ENCODE measurements at places on chromosomes 5 and 9.

DNA sequence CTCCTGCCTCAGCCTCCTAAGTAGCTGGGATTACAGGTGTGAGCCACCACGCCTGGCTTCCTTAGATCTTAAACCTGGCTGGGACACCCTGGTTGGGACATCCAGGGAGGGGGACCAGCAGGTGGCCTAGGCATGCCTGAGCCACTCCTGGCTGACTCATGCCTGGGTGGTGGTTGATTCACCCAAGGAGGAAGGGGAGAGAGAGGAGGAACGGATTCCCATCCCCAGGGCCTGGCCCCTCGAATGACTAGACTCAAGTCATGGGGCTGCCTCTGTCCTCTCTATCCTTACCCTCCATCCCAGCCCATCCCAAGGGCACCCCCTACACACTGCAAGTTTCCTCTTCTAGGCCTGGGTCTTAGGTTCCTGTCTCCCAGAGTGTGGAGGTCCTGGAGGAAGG, 12.7 kb downstream of the EEIG1 start:
- no peak for DNase-seq

DNA sequence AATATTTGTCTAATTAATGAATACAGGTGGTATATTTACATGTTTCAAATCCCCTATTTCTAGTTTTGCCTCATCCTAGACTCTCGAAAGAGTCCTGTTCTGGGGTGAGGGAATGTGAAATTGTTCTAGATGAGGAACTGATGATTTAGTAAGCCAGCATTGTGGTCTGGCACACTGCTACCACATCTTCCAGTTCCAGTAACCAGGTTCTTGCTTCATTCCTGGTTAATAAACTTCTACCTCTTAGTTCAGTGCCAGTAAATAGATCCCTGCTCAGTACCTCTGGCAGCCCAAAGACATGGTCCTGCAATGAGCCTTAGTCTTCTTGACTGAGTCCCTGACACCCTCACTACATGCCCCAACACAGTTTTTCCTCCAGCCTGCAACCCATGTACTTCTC, 207.7 kb downstream of the SREK1 start:
- DNase-seq = no peak

DNA sequence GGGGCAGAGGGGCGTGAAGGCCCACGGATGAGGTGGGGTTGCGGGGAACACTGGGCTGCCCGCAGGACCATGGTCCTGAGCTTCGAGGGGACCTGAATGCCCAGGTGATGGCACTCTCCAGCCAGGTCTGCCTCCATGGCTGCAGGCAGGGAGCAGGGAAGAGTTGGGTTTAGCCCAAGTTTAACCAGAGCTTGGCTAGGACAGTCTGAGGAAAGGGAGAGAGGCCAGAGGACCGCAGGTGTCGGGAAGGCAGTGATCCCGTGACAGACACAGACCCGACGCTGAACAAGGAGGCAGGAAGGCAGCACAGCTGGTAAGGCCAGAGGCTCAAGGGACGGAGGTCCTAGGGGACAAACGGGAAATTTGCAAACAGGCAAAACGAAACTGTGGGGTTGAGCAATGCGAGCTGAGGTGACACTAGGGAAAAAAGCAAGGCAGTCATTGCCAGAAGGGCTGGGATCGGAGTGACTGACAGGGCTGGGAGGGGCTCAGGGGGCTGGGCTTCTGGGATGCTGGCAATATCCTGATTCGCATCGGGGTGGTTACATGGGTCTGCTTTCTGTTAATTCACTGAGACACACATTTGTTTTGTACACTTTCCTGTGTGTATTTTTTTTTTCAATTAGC, 25.0 kb downstream of the ARPC5L start:
- no peak for DNase-seq

DNA sequence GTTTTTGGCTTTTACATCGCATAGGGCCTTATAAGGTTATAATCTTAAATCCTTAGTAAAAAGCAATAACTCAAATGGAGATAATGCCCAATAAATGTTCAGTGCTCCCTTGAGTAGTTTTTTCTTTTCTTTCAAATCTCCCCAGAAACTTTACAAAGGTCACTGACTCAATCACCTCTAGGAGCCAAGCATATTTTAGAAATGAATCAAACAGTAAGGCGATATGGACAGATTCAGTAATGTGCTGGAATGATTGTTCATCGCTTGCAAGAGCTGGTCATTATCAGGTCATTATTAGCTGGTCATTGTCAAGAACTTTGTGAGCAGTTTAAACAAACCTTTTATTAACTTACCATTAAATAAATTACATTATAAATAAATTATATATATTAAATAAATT, 130.4 kb upstream of the SLIT3 start:
- DNase-seq = no peak

GRCh38 chr9:22143799-22144625, 134.9 kb upstream of the CDKN2B start:
- no peak for DNase-seq

DNA sequence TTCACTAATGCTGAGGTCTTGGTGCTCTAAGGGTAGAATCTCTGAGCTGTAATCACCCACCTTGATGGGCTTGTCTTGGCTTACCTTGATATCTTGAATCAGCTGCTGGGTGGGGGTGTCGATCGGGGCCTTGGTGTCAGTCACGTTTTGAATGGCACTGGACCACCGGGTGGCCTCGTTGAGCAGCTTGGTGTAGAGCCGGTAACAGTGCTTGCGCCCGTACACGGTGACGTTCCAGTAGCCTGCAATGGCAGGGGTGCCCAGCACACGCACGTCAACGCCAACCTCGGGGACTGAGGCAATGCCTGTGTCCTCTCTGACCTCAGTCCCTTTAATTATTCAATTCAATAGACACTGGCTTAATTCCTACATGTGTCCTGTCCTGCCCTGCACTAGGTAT, 63.1 kb upstream of the RETREG1 start:
- DNase-seq = no peak

GRCh38 chr9:130286781-130287428, 21.3 kb downstream of the HMCN2 start:
- DNase-seq = no peak

DNA sequence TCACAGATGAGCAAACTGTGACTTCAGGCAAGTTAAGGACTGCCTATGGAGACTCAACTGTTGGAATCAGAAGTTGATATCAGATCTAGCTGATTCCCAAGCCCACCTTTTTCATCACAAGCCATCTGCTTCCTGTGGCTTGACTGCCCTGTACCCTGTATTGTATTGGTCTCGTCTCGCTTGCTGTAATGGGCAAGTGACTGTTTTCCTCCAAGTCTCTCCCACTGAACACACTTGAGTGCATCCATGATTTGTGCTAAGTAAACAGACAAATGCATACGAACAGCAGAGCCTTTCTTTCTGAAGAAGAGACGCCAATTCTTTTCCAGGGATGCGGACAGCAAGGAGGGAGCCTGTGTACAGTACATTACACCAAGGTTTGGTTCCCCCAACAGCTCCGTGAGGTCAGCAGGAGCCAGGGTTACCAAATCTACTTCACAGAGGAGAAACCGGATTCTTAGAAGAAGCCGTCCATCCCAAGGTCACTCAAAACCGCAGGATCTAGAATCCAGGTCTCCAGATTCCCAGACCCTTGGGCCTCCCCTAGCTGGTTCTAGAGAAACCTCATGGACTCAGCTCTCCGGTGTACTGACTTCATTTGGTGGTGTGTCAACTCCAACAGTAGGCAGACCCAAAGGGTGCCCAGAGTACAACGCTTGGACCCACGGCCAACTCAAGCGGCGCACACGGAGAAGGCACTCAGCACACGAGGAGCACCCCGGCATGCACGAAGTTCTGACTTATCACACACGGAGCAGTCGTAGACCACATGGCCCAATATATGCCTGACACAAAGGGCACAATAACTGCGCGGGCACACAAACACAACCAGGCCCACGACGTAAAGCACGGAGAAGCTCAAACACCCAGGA, 1.1 kb downstream of the BAG1 start:
- no peak for DNase-seq

DNA sequence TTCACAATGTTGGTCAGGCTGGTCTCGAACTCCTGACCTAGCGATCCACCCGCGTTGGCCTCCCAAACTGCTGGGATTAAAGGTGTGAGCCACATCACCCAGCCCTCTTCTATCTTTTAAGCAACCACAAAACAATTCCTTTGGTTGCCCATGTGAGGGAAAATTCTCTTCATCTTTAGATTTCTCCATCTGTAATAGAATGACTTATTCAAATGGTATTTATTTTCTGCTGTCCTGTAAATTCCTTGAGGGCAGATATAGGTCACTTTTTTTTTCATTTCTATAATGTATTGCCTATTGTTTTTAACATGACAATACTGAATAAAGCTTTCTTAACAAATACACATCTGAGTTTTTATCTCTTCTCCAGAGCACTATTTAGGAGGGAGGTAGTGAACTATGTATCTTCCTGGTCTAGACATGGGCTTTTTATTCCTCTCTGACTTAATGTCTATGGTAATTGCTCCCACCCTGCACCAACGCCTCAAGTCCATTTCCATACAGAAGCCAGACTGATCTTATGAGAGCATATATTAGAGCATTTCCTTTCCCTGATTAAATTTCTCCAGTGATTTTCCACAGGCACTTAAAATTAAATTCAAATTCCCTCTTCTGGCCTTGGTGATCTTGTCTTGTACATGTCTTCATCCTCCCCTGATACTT, 595.6 kb downstream of the CAAP1 start:
- no peak for DNase-seq

DNA sequence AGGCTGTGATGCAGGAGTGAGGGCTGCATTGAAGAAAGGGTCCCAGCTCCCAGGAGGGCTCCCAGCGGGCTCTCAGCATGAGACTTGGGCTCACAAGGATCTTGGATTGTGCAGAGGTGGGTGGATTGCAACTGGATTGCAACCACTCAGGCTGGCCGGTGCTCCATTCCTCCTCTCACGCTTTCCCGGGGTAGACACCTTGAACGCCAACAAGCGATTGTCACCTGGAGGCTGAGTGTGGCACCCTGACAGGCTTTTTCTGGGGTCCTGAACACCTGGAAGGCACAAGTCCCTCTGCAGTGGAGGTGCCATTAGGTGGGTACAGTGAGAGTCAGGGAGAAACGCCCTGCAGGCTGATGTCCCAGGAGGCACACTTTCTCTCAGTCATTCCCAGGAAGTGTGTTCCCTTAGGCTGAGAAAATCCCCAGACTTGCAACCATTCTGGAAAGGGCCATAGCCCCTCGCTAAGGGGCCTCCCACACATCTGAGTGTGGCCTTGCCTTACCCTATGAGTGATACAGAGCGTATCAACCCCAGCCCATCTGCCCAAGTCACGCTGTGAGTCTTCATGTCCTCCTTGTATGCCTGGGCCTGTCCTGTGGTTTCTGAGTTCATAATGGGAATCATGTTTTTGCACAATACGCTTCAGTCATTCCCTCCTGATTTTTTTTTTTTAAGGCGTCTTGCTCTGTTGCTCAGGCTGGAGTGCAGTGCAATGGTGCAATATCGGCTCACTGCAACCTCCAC, 488.1 kb downstream of the IRX1 start:
- DNase-seq = no peak

DNA sequence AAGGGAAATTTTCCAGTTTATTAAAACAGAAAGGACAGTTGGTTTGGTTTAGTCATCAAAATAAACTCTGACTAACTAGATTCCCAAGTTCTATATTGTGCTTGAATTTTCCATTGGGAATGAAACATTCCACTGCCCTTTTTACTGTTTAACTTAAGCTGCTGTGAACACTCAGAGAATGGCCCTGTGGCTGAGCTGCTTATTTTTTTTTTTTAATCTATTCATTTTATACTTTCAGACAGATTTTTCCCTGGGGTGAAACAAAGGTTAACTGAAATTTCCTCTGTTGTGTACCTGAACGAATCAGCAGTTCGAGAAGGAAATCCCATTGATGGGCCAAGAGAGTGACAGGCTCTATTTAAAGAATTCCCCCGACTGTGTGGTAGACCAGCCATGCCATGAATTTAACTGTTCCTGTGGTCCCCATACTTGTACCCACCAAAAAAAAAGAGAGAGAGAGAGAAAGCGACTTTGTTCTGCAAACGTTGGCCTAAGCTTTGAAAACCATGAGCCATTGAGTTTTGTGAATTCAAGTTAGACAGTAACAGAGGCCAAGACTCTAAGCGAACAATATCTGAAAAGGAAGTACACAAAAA, 138.7 kb upstream of the GRHPR start:
- DNase-seq = no peak

DNA sequence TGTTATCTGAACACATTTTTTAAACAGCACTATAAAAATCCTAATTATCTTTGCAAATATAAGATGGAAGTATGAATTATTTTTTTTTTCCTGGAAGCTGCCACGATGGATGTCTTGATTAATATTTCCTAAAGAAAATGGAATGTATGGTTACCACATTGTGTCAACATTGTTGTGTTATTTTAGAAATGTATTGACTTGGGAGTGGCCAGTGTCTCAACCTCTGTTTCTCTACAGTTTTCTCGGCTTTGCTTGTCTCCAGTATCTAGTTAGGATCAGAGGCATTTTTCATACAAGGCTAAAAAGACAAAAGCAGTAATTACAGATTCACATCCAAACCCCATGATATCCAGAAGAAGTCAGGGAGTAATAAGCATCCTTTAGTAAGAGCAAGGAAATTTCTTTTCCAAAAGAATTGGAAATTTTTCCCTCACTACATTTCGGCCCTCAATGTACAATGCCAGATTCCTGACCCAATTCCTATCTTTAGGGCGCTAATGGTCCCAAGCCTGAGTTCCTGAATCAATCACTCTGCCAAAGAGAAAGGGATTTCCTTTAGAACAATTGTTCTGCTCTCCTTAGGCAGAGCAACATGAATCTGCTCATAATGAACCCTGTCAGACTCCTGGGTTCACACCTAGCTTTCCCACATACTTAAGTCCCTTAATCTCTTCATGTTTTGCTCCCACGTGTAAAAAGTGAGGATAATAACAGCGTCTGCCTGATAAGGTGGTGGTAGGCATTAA, 111.7 kb downstream of the EDIL3 start:
- no peak for DNase-seq

GRCh38 chr5:150082374-150082773, 4.0 kb downstream of the CSF1R start:
- DNase-seq = no peak

- no peak for DNase-seq
Measured at GRCh38 chr5:113153512-113154097, 177.0 kb downstream of the DCP2 start.

DNA sequence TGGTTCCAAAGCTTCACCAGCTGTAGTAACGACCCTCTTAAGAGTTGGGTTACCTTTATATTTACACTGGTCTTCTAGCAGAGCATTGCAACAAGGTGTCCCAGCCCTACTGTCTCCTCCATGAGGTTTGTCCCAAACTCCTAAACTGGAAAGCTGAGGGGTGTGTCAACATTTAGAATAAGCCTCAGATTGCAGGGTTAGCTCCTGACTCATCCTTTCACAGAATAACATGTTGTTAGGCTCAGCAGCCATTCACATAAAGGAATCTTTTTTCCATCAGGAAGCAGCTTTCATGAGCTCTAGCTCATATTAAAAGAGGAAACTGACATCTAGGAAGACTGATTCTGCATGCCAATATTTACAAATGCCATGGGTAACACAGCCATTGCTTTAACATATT, 238.7 kb downstream of the EFNA5 start:
- no peak for DNase-seq

DNA sequence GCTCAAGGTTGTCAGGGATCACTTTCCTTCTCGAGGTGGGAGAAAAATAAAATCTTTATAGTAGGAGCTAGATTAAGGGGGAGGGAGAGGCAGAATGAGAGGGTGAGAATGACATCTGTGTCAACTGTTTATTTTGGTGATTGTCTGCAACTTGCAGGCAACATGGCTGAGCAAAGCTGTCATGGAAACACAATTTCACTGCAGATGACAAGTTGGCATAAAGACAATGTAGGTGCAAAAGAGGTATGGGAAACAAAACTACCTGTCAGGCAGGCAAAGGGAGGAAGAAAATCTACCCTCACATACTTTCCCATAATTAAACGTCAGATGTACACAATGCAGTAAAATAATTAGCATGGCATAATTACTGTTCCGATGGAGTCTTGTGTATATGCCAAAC, 167.4 kb downstream of the SLIT3 start:
- no peak for DNase-seq

All from stimulated activated CD8-positive, alpha-beta memory T cell treated with anti-CD3 and anti-CD28 coated beads, Interleukin-2, amount 100 ng/mL, for 1 hour (primary cell).